ENCODE measurements at places on chromosomes 7 and 10.

DNA sequence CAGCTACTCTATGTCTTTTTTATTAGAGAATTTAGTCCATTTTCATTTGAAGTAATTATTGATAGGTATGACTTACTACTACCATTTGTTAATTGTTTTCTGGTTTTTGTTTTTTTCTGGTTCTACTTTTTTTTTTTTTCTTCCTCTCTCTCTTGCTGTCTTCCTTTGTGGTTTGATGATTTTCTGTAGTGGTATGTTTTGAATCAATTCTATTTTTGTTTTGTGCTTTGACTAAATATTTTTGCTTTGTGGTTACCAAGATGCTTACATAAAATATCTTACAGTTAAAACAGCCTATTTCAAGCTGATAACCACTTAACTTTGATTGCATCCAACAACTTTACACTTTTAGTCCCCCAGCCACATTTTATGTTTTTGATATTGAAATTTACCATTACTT is 3.3 kb upstream of the OR2F2 start:
- no peak for DNase-seq

- DNase-seq = no peak
Measured at GRCh38 chr10:104339469-104340110, 1.3 kb upstream of the ITPRIP start.

DNA sequence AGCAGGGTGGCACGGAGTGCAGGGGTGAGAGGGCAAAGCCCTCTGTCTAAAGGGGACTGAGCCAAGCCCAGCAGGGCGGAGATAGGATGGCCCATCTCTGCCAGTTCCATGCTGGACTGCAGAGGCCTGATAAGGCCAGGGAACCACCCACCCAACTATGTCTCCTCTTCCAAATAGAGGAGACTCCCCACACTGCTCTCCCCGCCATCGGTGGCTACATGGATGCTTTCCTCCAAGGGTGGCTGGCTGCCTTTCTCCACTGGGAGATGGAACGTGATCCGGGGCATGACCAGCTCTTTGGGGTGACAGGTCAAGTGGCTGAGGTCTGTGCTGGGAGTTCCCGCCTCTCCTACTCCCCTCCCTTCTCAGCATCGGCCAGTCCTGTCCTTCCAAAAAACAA is 58.1 kb upstream of the MXI1 start:
- DNase-seq = no peak

DNA sequence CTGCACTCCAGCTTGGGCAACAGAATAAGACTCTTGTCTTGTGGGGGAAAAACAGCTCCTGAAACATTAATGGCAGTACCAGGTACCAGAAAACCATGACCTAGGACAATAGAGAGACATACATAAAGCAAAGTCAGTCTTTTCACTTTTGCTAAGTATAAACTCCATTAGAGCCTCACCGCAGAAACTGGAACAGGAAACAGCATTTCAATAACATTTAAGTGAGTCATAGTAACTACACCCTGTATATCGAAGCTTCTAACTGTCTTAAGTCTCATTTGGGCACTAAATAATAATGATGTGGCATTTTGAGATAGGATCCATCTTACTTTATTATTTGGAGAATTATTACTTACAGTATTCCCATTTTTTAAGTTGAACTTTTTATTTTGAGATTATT is 517.8 kb upstream of the CELF2 start:
- no peak for DNase-seq

DNA sequence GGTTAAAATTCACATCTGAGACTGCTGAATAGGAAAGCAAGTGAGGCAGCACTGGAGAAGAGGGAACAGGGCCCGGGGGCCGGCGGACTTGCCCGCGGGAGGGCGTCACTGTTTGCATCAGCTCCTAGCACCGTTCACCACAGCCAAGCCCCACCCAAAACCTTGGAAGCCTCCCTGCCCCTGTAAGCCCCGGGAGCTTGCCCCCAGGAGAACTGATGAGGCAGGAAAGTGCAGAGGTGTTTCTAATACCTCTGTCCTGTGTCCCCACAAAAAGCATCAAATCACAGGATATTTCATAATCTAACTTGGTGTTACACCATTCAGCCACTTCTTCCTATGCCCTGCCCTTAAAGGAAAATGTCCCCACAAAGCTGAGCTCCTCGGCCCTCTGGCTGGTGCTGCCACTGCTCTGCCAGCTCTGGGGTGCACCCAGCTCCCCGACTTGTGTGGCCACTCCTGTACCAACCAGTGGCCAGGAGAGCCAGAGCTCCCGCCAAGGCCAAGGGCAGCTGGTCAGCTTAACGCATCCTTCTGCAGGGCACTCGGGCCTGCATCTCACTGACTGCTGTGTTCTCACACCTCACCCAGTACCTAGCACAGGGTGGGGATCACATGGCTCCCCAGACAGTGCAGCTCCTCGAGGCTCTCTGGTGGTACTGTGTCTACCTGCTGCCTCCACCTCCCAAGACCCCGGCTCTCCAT is 47.3 kb upstream of the CNPY1 start:
- DNase-seq = no peak

- DNase-seq = no peak
Measured at GRCh38 chr7:45086331-45087065, 2.3 kb downstream of the NACAD start.

- no peak for DNase-seq
Measured at GRCh38 chr10:59007307-59008025, 169.0 kb upstream of the PHYHIPL start.

DNA sequence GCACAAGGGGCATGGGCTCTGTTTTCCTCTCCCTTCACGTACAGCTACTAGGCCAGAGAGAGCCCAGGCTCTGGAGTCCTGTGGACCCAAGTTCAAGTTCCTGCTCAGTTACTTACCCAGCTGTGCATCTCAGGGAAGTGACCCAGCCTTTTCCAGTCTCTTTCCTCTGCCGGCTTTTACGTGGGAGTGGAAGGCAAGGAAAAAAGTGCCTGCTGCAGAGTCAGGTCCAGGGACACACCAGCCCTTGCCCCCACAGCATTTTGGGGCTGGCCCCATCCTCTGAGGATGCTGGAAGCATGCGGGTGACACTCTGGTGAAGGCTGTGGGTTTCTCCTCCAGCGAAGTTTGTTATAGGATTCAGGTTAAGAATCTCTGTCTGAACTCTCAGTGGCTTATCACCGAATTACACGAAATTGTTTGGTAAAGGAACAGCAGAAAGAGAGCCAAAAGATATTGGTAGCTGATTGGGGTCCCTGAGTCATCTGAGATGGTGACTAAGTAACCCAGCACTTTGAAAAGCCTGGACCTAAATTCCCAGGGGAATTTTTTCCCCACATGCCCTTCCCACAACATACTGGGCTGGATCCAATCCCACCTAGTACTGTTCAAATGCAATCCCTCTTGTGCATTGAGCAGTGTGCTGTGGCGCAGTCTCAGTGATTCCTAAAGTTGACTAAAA is 424.3 kb downstream of the RPS24 start:
- no peak for DNase-seq

- no peak for DNase-seq
Measured at GRCh38 chr7:106418526-106418925, 133.7 kb upstream of the NAMPT start.

DNA sequence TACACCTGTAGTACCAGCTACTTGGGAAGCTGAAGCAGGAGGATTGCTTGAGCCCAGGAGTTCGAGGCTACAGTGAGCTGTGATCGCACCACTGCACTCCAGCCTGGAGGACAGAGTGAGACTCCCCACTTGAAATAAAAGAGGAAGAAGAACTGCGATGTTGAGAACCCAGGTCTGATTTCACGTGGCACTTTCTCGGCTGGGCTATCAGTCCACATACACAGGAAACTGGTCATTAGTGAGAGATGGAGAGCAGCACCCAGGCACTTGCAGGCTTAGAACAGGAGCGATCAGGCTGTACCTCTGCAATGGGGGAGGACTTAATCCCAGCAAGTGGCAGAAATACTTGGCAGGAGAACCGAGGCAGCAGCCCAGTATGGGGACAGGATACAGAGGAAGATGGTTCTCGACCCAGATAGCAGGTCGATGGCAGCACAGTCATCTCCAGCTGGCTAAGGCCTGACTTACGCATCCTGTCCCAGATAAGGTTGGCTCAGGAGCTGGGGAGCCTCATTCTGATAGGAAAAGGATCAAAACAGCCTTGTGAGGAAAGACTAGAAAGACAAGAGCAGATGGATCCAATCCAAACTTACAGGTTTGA is 487.7 kb upstream of the AUTS2 start:
- DNase-seq = no peak

DNA sequence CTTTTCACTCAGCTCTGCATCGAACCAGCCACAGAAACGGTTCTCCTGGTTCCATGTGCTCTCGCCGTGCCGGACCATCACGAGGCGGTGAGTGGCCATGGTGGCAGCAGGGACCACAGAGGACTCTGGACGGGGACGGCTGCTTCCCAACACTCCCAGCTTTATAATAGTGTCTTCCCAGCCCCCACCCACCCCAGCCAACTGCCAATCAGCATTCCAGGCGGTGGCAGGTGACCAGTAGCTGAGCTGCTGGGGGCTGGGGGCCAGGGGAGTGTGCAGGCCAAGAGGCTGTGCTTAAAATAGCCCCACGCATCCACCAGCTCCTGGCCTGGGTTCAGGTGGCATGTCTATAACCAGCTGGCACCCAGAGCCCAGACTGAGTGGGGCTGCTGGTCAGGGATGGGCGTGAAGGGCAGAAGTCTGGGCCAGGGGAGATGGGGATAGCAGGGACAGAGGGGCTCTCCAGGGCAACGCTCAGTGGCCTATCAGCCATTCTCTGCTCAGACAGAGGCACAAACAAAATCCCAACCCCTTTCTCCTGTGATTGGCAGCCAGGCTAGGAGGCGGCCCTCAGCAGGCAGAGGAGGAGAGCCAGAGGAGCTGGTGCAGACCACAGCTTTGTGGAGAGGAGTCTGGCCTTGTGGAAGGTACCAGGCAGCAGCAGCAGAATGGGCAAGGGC is at the start of gene PGAM2:
TSS of gene PGAM2 (minus strand) at position 137 of the 680 bp plus-strand sequence. CDS start at position 99, 38 bp downstream.
- DNase-seq = no peak

- no peak for DNase-seq
Measured at GRCh38 chr7:84688671-84689070, 494.1 kb upstream of the SEMA3A start.

- DNase-seq = no peak
Measured at GRCh38 chr7:140673774-140674155, 1.0 kb downstream of the ADCK2 start.

GRCh38 chr7:95863-96260 is 96.5 kb upstream of the FAM20C start:
- DNase-seq = no peak

- DNase-seq = no peak
Measured at GRCh38 chr7:7051206-7051877, 131.0 kb upstream of the C1GALT1 start.

- DNase-seq = no peak
Measured at GRCh38 chr7:157412021-157412443, 75.2 kb downstream of the DNAJB6 start.

Measured in esophagus squamous epithelium (tissue), 5 donors.